ENCODE measurements at places on chromosomes 2 and 18. TPM values are rescaled to one million over a fixed set of nuclear protein-coding genes. Genes with fewer than 3 reads are reported as not detected.
A peak's percentile ranks its signal among the peaks of the same experiment; 100 is the strongest.

- H3K36me3 ChIP-seq: peaks cover 26% of the 10 kb centered on the region
- H3K4me3 ChIP-seq: no peak overlapping the region
- DNase-seq: no peak
- H3K27ac ChIP-seq: no peak overlapping the region
- peaks cover 19% of the 10 kb centered on the region for H3K4me1 ChIP-seq
- no peaks in the 10 kb centered on the region for H3K27me3 ChIP-seq
Observed at GRCh38 chr18:74248595-74248994, 43.2 kb downstream of the CYB5A start.

DNA sequence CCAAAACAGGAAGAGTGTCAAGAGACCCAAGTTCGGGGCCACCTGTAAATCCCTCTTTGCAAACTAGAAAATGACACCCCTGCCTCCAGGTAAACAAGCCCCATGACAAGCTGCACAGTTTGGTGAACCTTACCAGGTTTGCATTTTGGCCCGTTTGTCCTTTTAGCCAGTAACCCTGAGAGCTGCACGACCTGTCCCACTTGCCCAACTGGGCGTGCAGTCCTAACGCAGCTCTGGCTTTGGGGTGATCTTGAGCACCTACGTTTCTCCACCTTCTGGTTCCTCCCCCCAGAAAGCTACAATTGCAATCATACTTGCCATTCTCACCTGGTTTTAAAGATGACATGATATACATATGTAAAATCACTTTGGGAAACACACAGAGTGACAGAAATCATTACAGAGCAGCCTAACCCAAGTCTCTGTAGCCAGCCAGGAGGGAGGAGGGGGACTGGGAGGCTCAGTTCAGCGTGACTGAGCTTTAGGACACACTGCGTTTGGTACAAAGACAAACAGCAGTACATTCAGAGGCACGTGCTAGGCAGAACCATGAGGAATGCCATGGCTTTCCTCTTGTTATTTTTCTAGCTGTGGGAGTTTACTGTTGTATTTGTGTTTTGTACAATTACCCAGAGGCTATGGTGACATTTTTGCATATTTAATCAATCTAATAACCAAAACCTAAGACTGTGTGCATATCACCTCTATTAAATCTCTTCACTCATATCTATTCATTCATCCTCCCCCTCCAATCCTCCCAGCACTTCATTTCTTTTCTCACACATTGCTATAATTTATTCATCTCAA is 304.0 kb downstream of the IRS1 start:
- H3K36me3 ChIP-seq: no peaks in the 10 kb centered on the region
- H3K4me3 ChIP-seq: no peak overlapping the region
- H3K27ac ChIP-seq: no peak overlapping the region
- H3K27me3 ChIP-seq: no peaks in the 10 kb centered on the region
- DNase-seq: no peak

DNA sequence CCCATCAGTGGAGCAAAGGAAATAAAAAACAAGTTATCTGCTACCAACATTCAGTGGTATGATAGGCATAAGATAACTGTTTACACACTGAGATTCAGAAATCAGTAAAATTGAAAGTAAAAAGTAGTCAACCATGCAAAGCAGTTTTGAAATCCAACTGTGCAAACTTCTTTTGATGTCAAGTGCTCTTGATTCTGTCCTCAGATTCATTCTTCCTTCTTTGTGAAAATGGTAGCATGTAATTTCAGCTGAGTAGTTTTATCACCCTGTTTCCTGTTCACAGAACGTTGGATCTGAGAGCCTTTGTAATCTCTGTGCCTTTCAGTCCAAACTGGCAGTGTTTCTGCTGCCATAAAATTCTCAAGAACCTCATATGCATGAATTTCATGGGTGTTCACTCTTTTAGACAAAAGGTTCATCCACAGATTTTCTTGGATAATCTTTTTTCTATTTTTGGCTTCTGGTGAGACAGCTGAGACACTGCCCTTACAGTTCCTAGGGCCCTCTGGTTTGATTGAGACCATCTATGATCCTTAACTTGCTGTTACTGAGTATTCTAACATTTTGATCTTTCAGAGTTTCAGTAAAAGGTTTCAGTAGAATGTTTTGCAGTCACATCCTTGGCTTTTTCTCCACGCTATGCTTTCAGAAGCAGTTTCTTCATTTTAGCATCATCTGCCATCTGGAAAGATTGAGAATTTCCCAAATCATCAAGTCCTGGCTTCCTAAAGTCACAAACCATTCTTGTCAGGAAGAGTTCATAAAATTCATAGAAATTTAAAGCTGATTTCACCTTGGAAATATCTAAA is 272.3 kb upstream of the EPHA4 start:
- H3K4me1 ChIP-seq: no peaks in the 10 kb centered on the region
- no peak overlapping the region for H3K4me3 ChIP-seq
- H3K27ac ChIP-seq: no peak overlapping the region
- no peaks in the 10 kb centered on the region for H3K36me3 ChIP-seq
- DNase-seq: no peak

DNA sequence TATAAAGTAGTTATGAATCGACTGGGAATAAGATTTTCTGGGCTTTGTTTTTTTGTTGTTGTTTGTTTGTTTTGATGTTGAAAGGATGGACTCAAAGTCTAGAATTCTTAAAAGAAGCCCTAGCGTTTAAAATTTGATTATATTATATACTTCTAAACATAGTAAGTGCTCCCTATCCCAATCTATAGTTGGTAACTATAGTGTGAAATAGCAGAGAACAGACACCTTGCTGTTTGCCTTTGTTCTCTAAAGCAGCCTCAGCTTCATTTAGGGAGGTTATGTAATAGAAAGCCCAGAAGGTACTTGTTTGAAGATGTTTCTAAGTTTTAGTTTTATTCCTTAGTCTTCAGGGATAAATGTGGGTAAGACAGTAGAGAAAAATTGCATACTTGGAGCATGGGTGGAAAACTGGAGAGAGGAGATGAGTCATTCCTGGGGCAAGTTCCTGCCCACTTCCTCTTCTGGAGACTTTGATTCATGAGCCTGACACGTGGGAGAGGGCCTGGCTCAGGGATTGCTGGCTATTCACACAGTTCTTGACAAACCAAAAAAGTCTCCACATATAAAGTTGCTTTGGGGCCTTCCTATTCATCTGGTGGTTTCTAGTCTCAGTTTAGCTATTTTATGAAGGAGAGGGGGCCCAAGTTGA is 131.9 kb downstream of the MYO1B start:
- no peak overlapping the region for H3K4me3 ChIP-seq
- no peaks in the 10 kb centered on the region for H3K27me3 ChIP-seq
- peak overlapping the region; percentile 41 for H3K27ac ChIP-seq
- H3K36me3 ChIP-seq: no peaks in the 10 kb centered on the region

DNA sequence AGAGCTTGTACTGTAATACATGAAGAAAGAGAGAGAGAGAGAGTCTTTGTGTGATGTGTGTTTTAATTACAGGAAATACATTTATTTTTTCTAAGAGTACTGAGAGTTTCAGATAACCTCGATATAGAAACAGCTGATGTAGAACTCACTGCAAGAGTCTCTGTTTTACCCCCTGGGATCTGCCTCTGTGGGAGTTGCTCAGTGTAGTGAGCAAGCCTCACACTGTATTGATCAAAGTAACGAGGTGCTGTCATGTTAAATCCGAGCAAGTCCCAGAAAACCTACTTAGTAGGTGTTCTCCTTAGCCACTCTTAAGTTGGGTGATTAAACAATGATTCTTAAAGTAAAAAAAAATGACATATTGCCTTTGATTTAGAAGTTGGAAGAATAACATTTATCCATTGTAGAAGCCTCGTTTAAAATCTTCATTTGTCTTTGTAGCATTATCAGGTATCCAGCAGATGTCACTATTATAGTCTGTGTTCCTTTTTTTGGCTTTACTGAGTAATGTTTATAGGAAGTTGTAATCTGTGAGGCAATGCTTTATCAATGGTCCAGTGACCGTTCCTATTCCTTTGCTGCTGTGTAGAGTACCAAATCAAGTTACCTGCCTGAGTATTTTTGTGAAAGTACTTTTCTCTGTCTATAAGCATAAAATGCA is 219.0 kb downstream of the MYO3B start:
- H3K4me1 ChIP-seq: no peaks in the 10 kb centered on the region
- no peak overlapping the region for H3K4me3 ChIP-seq
- DNase-seq: no peak
- no peak overlapping the region for H3K27ac ChIP-seq

- peaks cover 12% of the 10 kb centered on the region for H3K36me3 ChIP-seq
- peaks cover 91% of the 10 kb centered on the region for H3K4me1 ChIP-seq
- DNase-seq: no peak
- peak overlapping the region; percentile 57 for H3K27ac ChIP-seq
- no peak overlapping the region for H3K4me3 ChIP-seq
Observed at GRCh38 chr2:207150284-207150683, 15.5 kb downstream of the KLF7 start.

DNA sequence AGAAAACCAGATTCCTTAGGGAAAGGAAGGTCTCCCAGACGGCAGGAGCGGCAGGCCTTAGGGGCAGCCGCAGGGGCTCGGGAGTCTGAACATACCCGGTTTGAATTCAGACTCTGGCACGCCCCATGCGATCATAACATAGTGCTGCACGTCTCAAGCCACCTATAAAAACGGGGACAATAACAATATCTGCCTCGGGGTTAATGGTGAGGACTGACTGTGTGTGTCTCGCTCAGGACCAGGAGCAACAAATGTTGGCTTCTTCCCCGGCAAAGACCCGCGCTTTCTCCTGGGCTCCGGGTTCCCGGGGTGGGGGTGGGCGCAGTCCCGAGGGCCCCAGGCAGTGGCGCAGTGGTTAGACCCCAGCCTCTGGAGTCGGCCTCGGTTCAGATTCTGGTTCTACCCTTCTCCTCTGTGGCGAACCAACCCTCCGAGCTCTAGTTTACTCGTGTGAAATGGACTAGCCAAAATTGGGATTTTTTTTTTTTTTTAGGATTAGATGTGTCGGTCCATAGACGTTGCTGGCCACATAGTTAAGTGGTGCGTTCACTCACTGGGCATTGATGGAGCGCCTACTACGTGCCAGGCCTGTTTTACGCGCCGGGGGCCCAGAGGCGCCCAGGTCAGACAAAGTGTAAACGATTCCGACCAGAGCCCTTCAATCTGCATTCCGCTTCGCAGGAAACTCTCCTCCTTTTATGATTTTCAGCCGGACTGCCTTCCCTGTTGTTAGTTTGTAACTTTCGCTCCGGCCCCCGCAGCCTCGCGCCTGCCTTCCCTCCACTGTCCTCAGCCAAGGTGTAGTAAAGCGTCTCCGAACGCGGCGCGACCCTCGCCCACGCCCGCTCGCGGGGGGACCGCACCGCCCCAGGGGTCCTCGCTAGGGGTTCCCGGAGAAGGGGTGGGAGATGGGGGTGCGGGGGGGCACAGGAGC is 820 bp upstream of the SH3BP4 start:
- H3K4me1 ChIP-seq: peaks cover 51% of the 10 kb centered on the region
- H3K27me3 ChIP-seq: no peaks in the 10 kb centered on the region
- peak overlapping the region; percentile 72 for H3K27ac ChIP-seq
- peak overlapping the region; percentile 70 for H3K4me3 ChIP-seq

GRCh38 chr2:16623031-16623430 is 42.6 kb downstream of the CYRIA start:
- no peak overlapping the region for H3K4me3 ChIP-seq
- H3K27ac ChIP-seq: no peak overlapping the region
- no peaks in the 10 kb centered on the region for H3K27me3 ChIP-seq

DNA sequence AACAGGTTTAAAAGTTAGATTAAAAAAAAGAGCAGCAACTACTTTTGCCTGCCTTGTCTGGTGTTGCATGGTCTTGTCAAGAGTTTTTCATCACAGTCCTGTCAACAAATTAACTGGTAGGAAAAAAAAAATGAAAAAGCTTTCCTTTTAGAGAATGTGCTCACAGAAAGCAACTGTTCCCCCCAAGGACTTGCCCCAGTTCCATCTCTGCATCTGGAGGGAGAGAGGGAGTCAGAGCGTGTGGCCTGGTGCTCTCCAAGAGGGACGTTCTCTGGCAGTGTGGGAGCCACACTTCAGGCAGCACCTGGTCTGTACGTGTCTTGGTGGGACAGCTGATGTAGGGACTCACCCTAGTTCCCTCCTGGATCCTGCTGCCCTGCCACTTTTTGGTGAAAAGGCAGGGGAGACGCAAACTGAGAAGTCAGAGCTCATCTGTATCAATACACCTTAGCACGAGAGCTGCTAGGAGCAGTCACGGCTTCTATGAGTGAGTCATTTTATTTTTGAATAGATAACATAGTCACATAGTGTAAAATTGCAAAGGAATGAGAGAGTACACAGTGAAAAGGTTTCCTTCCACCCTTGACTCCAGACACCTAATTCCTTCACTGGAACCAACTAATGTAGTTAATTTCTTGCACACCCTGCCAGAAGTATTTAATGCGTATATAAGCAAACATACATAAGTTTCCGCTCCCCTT is 172.5 kb upstream of the MGAT5 start:
- no peaks in the 10 kb centered on the region for H3K36me3 ChIP-seq
- H3K4me1 ChIP-seq: no peaks in the 10 kb centered on the region
- no peak for DNase-seq
- H3K27ac ChIP-seq: no peak overlapping the region
- H3K4me3 ChIP-seq: no peak overlapping the region
- peaks cover 16% of the 10 kb centered on the region for H3K27me3 ChIP-seq

GRCh38 chr2:109372614-109373013 is 241.2 kb downstream of the SEPTIN10 start:
- peaks cover 25% of the 10 kb centered on the region for H3K36me3 ChIP-seq
- DNase-seq: no peak
- no peaks in the 10 kb centered on the region for H3K27me3 ChIP-seq
- H3K4me3 ChIP-seq: no peak overlapping the region
- H3K4me1 ChIP-seq: no peaks in the 10 kb centered on the region
- no peak overlapping the region for H3K27ac ChIP-seq

GRCh38 chr2:121925466-121925865 is 170.0 kb downstream of the TSN start:
- DNase-seq: no peak
- H3K4me3 ChIP-seq: no peak overlapping the region
- H3K27ac ChIP-seq: no peak overlapping the region
- H3K4me1 ChIP-seq: no peaks in the 10 kb centered on the region

- H3K4me3 ChIP-seq: no peak overlapping the region
- peaks cover 13% of the 10 kb centered on the region for H3K4me1 ChIP-seq
- no peak for DNase-seq
- H3K27ac ChIP-seq: no peak overlapping the region
- peaks cover 19% of the 10 kb centered on the region for H3K27me3 ChIP-seq
Observed at GRCh38 chr2:10883801-10884478, 27.8 kb upstream of the KCNF1 start.

GRCh38 chr18:50748243-50749229 is 71.3 kb downstream of the MRO start:
- DNase-seq: no peak
- H3K27ac ChIP-seq: no peak overlapping the region
- H3K4me3 ChIP-seq: no peak overlapping the region
- no peaks in the 10 kb centered on the region for H3K27me3 ChIP-seq

GRCh38 chr2:98085649-98086048 is 1.3 kb upstream of the VWA3B start:
- H3K36me3 ChIP-seq: no peaks in the 10 kb centered on the region
- no peak overlapping the region for H3K4me3 ChIP-seq
- peak overlapping the region; percentile 80 for H3K27ac ChIP-seq

Gene GNAL
- total RNA-seq: 11.4 TPM

Gene BCL11A
- 46.2 TPM for total RNA-seq

Gene IRS1
- total RNA-seq: 20.5 TPM

Gene CRYGC
- not detected for total RNA-seq
